Kidney tubule cell (primary cell): ENCODE measurements at places on chromosomes 2 and 18.

- DNase-seq, result no peak
Observed at GRCh38 chr2:19568809-19569208, 210.4 kb upstream of the OSR1 start.

DNA sequence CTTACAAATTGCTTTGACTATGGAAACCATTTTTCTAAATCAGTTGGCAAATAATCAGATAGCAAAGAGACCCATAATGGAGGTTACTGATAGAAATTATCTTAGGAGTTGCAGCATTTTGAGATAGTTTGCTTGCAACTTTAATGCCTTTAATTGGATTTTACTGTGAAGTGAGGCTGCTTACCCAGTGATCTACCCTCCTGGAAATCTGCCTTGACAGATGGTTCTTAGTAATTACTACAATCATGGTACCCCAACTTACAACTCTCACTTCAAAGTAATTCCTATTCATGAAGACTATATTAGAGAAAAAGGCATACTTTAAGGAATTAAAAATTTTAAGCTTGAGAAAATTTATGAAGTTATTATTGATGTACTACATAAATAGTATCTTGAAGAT, 1288.6 kb upstream of the CDH2 start:
- no peak for DNase-seq

DNA sequence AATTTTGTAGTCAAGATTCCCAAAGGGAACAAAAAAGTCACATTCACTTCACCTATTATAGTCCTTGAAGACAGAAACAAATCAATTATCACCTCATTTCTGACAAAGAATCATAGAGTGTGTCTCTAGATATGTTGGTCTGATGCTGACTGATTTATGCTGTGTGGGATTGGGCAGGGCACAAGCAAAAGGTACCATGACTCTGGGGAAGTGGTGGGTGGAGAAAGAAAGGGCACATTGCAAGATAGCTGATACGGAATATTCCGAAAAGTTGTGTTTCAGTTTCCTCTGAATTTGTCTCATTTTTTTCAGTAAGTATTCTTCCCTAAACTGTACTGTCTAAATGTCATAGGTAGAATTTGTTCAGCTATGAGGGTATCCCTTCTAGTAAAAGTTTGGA, 268.0 kb downstream of the MREG start:
- DNase-seq, result no peak

DNA sequence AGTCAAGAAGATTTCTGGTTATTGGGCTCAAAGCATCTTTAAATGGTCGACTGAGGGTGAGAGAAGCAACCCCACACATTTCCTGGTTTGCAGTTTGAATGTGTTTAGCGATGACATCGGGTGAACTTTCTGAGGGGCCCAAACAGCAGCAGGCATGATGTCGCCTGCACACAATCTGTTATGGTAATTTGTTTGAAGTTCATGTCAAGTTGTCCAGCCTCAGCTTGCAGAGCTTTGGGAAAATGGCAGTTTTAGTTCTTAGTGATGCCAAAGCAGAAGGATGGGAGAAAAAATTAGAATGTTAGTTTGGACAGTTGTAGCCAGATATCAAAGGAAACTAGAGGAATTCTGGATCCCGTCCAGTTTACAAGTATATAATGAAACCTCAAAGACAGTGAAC, 284.6 kb downstream of the MBD5 start:
- no peak for DNase-seq

DNA sequence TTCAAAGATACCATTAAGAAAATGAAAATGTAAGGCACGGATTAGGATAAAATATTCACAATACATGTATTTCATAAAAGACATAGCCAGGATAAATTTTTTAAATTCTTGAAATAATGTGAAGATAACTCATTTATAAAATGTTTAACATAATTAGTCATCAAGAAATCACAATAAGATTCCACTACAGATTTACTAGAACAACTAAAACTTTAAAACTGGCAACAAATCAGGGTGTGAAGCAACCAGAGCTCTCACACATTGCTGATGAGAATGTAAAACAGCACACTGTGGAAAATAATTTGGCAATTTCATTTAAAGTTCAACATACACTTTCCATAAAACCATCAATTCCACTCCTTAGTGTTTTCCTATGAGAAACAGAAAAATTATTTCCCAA, 89.6 kb upstream of the UBE2E3 start:
- DNase-seq, result no peak

GRCh38 chr2:173239644-173240043, 115.0 kb upstream of the CDCA7 start:
- no peak for DNase-seq

GRCh38 chr2:172409042-172409441, 18.3 kb upstream of the ITGA6 start:
- DNase-seq, result no peak

DNA sequence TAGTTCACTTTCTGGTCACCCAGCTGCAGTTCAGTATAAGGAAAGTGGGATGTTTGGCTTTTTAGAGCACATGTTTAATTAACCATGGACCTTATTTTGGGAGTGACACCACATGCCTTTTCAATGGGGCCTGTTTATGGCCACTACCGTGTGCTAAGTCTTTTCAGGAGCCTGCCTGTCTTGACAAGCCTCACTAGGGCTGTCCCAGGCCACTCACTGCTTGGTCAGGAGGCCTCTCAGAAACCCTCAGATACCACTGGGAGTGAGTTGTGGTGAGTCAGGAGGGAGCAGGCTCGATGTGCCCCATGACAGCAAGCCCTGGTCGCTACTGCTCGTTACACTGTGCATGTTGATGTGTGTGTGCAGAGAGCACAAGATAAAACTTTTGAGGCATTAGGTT, 123.0 kb downstream of the MAP4K4 start:
- peak; percentile 67 for DNase-seq

DNA sequence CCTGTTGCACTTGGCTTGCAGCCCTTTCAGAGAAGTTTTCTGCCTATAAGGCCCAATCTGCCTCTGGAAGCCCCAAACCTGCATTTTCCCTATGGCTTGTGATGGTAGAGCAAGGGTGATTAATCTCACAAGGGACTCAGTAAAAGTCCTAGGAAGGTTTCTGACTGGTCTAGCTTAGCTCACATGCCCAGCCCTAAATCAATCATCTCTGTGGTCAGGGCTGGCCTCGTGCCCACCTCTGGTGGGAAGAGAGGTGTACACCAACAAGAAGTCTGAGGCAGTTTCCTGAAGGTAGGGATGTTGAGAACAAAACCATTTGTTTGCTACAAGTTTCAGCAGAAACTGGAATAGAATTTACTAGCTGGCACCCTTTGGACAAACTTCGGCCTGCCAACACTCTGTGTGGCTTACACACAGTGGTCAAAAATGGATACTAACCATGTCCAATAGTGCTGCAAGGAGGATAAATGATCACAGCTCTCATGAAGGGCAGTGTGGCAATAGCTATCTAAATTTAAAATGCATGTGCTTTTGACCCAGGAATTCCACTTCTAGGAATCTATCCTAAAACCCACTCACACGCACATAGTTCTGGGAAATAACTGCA, 96.4 kb downstream of the EN1 start:
- DNase-seq, result peak; percentile 42

DNA sequence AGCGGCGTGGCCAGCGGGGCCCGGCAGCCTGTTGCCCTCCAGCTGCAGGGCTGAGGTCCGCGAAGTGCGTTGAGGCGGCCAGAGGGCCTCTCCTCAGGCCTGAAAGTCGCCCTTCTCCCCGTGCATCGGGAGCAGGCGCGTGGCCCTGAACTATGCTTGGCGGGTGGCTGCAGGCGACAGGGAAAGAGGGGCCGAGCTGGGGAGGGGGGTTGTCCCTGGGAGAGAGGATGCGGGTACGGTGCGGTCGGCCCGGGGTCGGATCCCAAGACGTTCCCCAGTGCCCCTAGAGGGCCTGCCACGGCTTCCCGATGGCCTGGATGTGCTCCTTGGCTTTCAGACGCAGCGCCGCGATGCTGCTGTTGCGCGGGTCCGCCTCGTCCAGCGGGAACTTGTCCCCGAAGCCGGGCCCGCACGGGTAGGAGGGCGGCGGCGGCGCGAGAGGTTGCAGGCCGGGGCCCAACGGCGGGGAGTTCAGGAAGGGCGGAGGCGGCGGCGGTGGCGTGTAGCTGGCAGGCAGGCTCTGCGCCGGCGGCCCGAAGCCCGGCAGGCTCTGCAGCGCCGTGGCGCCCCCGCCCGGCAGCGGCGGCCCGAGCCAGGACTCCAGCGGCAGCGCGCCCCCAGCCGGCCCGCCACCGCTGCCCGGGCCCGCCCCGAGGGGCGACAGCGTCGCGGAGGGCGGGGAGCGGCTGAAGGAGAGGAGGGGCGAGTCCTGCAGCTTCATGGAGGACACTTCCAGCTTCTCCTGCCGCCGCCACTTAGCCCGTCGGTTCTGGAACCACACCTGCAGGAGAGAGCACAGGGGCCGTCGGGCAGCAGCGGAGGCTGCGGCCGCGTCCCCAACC, 4.3 kb downstream of the RAX start:
- DNase-seq, result peak; percentile 42

- DNase-seq, result no peak
Observed at GRCh38 chr2:216084547-216084946, 2.8 kb downstream of the TMEM169 start.

- no peak for DNase-seq
Observed at GRCh38 chr2:71801556-71801955, 346.1 kb downstream of the CYP26B1 start.

DNA sequence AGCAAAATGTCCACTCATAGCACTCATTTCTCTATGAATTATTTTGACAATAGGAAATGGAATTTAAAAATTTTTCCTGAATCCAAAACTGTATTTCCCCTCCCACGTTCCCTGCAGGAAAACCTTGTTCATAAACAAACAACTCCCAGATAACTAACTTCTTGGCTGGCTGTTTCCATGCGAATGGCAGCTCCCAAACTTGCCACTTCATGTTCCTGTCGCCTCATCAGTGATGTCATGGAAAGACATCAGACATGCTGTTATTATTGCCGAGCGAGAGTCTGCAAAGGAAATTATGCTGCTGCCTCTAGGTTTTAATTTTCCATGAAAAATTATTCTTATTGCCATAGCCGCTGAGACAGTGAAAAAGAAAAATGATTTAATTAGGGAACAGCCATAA, 117.0 kb upstream of the RIOK3 start:
- no peak for DNase-seq

- DNase-seq, result peak; percentile 12
Observed at GRCh38 chr18:5962362-5962761, 67.0 kb upstream of the TMEM200C start.

DNA sequence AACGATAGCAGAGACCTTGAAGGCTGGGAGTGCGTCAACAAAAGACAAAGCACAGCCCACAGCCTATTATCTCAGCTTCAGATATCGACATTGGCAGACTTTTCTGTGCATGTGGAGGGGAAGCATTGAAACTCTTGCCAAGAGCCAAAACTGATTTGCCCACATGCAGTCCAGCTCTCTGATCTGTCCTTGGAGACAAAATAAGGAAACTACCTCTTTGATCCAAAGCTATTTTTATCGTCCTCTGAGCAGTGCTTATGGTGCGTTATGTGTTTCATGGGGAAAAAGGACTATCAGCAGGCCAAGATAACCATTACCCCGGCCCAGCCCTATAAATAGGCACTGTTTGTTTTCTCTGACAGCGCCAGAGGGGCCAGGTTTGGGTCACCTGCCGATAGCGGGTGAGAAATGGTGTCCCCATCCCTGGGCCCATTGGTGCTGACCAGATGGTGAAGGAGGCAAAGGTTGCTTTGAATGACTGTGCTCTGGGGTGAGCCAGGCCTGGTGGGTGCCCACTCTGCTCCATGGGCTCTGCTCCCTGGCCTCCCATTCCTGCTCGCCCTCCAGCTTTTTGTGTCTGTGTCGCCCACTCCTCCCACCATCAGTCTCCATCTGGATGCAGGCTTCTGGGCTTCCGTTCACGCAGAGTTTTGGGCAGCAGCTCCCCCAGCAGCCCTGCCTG, 176.1 kb upstream of the HS6ST1 start:
- no peak for DNase-seq

- peak; percentile 83 for DNase-seq
Observed at GRCh38 chr2:158191076-158191895, 89.6 kb downstream of the UPP2 start.

- DNase-seq, result no peak
Observed at GRCh38 chr2:45697190-45697589, 45.7 kb downstream of the PRKCE start.

GRCh38 chr18:56563568-56563967, 74.8 kb downstream of the TXNL1 start:
- DNase-seq, result no peak

- no peak for DNase-seq
Observed at GRCh38 chr2:3284657-3285630, 92.7 kb downstream of the EIPR1 start.

DNA sequence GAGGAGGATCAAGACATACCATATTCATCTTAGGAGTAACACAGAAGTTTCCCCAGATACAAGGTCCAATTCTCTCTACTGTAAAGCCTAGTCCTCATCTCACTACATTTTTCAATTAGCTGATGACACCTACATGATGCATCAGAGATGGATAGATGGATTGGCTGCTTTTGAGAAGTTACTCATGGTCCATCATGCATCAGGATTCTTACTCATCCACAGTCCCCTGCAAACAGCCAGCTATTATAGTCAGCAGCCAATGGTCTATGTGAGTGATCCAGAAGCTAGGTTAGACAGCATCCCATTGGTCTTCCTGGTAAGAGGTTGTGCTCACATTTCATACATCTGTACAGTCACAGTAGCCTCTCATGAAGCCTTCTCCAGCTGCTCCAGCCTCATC, 154.5 kb upstream of the NRP2 start:
- peak; percentile 84 for DNase-seq

DNA sequence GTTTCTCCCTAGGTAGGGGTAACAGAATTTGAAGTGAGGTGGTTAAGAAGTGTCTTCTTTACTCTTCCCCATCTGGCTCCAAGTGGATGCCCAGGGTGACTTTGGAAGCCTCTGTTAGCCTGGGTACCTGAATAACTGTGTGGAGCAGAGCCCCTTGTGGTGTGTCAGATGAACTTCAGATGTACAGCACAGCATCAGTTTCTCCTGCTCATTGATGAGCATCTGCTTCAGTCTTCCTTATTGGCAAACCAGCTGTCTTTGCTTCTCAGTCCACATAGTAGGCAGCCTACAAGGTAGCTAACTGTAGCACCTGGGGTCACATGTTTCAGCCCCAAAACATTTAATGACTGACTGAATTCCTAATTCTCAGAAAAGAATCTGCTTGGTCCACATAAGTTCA, 56.2 kb upstream of the ATP8B1 start:
- DNase-seq, result peak; percentile 32

DNA sequence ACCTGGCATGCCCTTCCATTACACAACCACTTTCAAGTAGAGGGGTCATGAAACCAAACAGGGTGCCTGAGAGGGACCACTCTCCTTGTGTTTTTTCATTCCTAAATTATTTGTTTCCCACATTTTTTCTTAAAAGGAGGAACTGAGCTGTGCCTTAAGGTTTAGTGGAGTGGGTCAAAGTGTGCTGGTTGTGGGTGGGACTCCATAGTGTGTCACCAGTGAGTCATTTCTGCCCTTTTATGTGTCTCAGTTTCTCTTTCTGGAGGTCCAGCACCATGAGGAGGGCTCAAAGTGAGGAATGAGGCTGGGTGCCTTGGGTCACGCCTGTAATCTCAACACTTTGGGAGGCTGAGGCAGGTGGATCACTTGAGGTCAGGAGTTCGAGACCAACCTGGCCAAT, 37.8 kb downstream of the COMMD1 start:
- DNase-seq, result no peak

DNA sequence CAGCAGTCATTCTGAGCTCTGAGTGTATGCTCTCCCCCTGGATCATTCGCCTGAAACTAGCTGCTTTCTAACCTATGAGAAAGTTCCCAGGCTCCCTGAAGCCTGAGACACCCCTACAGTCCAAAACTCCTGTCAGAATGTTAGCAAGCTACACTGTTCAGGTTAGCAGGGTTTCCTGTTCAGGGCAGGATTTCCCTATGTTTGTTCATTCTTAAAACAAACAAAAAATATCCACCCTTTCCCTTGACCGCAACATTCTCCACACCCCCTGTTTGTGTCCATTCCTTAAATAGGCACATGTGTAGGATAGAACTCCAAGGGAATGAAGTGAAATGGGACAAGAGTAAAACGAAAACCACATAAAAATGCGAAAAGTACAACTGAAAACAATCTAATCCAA, 83.1 kb downstream of the KLF7 start:
- DNase-seq, result no peak
